ENCODE measurements at places on chromosomes 5 and 9.

DNA sequence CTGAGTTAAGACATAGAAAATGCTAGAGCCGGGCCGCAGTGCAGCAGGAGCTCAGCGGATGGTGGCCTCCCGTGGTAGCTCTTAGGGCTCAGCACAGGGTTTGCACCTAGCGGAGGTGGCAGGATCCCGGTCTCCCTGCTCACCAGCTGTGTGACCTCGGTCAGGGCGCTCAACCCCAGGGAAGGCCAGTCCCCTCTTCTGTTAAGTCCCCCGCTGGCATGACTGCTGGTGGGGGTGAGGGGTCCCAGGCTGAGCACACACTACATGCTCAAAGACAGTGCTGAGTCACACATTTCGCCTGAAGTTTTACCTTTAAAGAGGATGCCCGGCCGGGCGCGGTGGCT is 39.0 kb downstream of the HRH2 start:
- no peak for DNase-seq

DNA sequence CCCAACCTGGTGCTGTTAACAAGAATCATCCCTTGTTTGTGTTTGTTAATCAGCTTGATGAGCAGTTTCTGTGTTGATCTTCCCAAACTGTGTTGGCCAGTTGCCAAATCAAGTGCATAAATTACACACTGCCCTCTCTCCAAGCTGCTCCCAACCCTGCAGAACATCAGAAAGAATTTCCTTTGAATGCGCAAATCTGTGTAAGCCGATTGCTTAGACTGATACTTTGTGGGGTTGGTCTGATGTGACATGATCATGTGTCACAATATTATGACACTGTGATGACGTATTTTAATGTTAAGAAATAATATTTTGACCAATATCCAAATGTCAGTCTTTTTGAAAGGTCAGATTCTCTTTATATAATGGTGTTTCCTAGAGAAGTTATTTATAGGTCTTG is 766.4 kb upstream of the WWC1 start:
- no peak for DNase-seq

DNA sequence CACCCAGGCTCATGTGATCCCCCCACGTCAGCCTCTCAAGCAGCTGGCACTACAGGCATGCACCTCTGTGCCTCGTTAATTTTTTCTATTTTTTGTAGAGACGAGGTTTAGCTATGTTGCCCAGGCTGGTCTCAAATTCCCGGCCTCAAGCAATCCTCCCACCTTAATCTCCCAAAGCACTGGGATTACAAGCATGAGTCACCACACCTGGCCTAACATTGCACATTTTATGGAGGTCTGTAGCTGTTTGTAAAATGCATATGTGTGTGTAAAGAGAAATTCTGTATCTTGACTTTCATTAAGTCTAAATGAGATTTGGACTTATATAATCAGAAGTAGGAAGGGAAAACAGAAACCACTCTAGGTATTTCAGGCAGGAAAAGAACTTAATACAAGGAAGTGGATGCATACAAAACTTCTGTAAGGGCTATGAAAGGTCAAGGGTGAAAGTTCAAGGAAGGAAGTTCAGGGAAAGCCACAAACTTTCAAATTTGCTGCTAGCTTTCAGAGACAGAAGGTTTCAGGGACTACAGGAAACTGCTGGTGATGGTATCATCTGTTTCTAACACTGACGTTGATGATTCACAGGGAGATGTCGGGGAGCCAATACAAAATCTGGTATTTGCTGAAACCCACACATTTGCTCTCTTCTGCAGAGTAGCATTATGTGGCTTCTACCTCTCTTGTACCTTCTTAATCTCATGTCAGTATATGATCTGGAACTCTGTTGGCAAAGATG is 209.4 kb downstream of the PIK3R1 start:
- DNase-seq, result no peak

DNA sequence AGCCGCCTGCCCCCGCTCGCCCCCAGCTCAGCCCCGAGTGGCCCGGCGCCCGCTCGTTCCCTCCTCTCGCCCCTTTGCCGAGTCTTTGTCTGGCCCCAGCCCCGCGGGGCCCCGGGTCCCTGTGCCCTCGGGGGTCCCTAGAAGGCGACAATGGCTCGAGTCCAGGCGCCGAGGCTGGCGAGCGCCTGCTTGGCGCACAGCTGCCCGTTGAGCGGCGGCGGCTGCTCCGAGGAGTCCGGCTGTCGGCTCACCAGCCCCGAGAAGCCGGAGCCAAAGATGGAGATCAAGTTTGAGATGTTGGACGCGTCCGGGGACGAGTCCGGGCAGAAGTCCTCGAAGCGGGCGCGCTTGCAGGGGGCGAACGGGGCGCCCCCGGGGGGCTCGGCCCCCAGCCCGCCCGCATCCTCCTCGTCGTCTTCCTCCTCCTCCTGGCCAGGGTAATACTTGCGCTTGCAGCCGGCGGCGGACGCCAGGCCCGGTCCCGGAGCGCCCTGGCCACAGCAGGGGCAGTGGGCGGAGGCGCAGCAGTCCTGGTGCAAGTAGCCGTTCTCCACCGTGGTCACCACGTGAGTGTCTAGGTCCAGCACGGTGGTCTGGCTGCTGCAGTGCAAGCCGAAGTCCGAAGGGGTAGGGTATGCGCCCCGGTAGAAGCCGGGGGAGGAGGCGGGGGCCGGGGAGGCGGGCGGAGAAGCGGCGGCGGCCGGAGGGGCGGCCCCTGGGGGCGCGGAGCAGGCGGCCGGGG is 1.2 kb downstream of the IER5L start:
- peak; percentile 48 for DNase-seq

GRCh38 chr9:89978185-89978584 is 373.4 kb downstream of the GADD45G start:
- DNase-seq, result no peak

GRCh38 chr9:80792726-80793125 is 896.6 kb downstream of the TLE1 start:
- no peak for DNase-seq

All from SK-N-DZ (cell line).